Small intestine (tissue), 16 donors: ENCODE measurements at places on chromosomes 5 and 9.

GRCh38 chr5:138732933-138733332 is 20.3 kb upstream of the CTNNA1 start:
- no peaks in the 10 kb centered on the region for H3K27me3 ChIP-seq
- no peaks in the 10 kb centered on the region for H3K4me1 ChIP-seq
- no peak for DNase-seq
- H3K27ac ChIP-seq = no peak overlapping the region

- no peaks in the 10 kb centered on the region for H3K36me3 ChIP-seq
- peaks cover under 1% of the 10 kb centered on the region for H3K4me1 ChIP-seq
- H3K27me3 ChIP-seq = no peaks in the 10 kb centered on the region
- no peak overlapping the region for H3K4me3 ChIP-seq
- DNase-seq = no peak
These were observed 11.0 kb upstream of the NEURL1B start for GRCh38 chr5:172630082-172630481.

- H3K27me3 ChIP-seq = no peaks in the 10 kb centered on the region
- DNase-seq = no peak
- no peaks in the 10 kb centered on the region for H3K4me1 ChIP-seq
- no peaks in the 10 kb centered on the region for H3K36me3 ChIP-seq
These were observed 317.0 kb upstream of the MPDZ start for GRCh38 chr9:13596383-13596970.

- no peaks in the 10 kb centered on the region for H3K27me3 ChIP-seq
- no peak overlapping the region for H3K27ac ChIP-seq
- H3K4me3 ChIP-seq = no peak overlapping the region
- no peaks in the 10 kb centered on the region for H3K4me1 ChIP-seq
These were observed 267.4 kb downstream of the ADAMTSL1 start for GRCh38 chr9:18741359-18741758.

DNA sequence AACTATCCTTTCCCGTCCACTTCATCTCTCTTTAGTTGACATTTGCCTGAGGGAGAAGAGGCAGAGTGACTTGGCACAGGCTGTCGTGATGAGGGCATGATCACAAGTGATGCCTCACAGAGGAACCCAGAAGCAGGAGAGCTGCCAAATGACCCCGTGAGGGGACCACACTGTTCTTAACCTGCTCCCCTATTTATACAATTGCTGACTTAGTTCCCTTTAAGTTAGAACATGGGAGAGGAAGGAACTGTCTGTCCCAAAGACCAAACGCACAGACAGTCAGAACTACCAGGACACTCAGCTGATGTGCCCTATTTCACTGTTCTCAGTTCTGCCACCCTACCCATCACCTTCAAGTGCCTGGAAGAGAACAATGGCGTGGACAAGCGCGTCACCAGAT is 73.7 kb downstream of the SLC1A3 start:
- no peaks in the 10 kb centered on the region for H3K36me3 ChIP-seq
- H3K4me1 ChIP-seq = no peaks in the 10 kb centered on the region
- H3K27me3 ChIP-seq = no peaks in the 10 kb centered on the region
- no peak overlapping the region for H3K4me3 ChIP-seq
